Caki2 (cell line): ENCODE measurements at places on chromosomes 3 and 15.
A peak's percentile ranks its signal among the peaks of the same experiment; 100 is the strongest.

DNA sequence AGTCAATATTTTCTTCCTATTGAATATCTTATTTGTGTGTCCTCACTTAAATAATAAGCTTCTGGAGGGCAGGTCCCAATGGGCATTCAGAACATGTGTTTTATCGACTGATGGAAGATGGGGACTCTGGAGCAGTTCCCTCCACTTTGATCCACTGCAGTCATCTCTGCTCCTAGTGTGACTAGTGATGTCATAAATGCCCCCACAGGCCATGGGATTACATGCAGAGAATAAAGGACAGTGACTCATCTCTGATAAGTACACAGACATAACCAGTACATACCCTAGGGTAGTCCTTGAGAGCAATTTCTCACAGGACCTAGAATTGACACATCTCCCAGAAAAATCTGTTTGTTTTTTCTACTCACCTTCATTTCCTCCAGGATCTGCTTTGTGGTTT is 49.4 kb upstream of the FMN1 start:
- peak; percentile 69 for DNase-seq

DNA sequence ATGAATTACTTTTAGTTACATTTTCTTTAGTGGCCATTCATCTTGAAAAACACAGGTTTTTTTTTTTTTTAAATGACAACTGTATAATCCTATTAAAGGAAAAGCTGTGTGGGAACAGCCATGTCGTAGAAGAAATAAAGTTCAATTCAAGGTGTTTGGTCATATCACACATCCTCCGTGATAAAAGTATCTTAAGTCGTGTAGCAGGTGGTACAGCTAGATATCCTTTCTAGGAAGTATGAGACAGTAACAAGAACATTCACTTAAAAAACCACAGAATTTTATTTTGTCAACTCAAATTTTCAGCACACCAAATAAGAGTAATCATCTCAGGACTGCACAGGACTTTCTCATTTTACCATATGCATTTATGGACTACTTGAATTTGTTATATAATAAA is 16.1 kb downstream of the ZDHHC23 start:
- DNase-seq, result no peak

DNA sequence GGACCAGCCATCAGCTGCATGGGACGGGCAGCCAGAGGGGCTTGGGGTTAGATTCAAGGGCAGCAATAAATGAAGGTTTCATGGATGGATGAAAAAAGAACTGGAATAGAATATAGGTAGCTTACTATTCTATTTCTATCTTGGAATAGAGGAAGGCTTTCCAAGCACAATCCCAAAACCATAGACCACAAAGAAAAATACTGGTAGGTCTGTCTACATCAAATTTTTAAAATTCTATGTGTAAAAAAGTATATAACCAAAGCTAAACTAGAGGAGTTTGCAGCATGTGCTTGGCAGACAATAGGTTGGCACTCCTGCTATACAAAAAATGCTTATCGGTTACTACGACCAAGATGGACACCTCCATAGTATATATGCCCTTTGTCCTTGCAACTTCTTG is 7.2 kb upstream of the FBLN2 start:
- no peak for DNase-seq

- no peak for DNase-seq
Measured at GRCh38 chr15:91915576-91915975, 62.1 kb downstream of the SLCO3A1 start.

DNA sequence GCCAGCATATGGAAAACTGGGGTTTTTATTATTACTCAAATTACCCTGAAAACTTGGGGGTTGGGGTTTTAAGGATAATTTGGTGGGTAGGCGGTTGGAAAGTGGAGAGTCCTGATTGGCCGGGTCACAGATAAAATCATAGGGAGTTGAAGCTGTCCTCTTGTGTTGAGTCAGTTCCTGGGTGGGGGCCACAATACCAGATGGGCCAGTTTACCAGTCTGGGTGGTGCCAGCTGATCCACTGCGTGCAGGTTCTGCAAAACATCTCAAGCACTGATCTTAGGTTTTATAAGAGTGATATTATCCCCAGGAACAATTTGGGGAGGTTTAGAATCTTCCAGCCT is 4.9 kb upstream of the ZNF662 start:
- DNase-seq, result no peak

- DNase-seq, result peak; percentile 86
Measured at GRCh38 chr15:67105065-67105951, 39.9 kb downstream of the SMAD3 start.

DNA sequence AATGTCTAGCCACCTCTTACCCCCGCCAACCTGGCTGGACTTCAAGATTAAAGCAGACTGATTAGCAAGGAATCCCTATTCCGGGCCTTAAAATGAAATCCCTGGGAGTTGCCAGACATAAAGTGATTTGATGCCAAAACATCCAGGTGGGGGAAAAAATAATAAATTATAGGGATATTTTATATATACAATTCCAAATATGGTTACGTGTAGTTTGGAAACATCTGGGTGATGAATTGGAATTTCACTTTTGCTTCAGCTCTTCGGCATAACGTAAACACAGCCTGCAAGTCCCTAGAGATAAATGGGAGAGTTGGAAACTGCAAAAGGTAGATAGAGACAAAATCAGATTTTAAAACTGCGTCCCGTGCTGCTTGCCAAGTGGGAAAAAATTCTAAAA is 545.5 kb upstream of the MDFIC2 start:
- DNase-seq, result no peak

DNA sequence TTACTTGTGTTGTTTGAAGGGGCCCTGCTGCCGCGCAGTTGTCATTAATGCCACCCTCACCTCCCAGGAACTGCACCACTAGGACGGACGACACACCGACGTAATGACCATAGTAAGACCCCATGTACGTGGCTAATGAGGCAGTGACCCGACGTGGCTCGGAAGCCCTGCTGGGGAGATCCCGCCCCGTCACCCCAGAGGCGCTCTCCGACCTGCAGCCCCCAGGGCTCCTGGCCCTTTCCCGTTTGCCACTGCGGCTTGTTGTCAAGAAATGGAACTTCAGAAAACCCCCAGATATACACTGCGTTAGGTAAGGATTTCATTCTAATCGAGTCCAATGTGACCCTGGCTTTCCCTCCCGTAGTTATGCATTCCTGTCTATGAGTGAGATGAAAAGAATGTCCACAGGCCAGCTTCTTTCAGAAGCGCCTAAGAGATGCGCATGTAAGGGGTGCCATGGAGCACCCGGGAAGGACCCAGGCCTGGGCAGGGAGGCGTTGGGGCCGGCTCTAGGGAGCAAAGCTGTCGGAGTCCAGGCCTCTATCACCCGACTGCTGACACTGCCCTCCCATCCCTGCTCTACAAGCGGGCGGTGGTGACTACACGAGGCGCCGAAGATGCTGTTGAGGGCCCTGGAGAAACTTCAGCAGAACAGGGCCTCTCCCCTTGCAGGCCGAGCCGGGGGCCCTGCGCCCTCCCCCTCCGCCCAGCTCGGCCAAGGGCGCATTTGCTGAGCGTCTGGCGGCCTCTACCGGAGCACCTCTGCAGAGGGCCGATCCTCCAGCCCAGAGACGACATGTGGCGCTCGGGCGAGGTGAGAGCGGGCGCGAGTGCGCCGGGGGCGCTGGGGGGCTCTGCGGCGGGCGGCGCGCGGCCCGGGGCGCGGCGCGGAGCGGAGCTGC is at the start of gene GABRA5:
TSS of gene GABRA5 (plus strand) at position 765 of the 902 bp plus-strand sequence. CDS start 2,187 bp downstream, outside the sequence.
- peak; percentile 69 for DNase-seq

DNA sequence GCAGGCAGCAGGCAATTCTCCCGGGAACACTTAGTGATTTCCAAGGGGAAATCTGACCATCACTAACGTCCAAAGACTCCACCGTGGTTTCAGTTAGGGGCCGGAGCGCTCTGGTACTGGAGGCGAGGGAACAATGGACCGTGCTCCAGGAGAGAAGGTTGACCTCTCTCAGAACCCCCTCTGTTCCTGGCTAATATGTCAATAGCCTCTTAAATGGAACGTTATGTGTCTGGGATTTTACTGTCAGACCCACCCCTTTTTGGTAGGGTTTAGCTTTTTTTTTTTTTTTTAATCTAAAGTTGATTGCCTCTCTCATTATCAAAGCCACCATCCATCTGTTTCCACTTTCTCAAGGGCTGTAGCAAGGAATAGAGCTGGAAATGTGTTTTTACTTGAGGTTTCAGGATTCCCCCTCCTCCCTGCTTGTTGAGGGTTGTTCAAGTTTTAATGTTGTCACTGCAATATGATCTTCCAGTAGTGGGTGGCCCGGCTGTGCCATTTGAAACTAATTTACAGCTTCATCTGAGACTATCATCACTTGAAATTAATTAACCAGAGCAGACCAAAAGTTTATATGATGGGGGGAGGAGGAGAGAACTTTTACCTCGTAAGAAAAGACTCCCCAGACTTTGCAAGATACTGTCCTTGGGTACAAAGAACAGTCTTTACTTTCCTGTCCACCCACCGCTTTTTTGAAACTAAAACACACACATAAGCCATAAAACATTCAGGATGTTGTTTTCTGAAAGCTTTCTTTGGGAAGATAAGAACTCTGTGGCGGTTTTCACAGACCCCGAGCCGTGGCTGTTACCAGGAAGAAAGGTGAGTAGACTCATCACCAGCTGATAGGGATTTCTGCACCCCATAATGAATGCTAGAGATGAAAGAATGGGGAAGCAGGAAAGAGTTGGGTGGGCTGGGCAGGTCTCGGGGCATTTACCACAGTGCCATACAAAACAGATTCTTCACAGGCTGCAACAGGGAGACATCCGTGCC is 187.8 kb downstream of the UACA start:
- no peak for DNase-seq

GRCh38 chr3:56277236-56277635 is 191.0 kb downstream of the ERC2 start:
- no peak for DNase-seq

DNA sequence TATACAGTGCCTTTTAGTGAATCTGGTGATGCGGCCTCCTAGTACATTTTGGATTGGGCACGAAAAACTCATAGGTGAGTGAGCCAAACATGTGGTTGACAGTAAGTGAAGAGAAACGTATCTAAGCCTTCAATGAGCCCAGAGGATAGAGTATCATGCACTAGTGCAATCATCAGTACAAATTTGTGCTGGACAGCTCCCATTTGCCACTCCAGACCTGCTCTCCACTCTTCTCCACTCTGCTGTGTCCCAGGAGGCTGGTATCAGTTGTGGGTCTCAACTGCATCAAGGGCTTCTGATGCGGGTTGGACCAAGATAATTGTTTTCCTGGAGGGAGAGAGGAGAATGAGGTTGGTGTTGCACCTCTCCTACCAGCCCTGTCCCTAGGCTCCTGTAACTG is 9.1 kb upstream of the RASGRF1 start:
- no peak for DNase-seq

- no peak for DNase-seq
Measured at GRCh38 chr3:111862974-111863373, 3.9 kb downstream of the PHLDB2 start.

GRCh38 chr3:131250466-131250865 is 131.1 kb upstream of the NUDT16 start:
- peak; percentile 58 for DNase-seq

- DNase-seq, result no peak
Measured at GRCh38 chr15:94075349-94075748, 156.0 kb upstream of the MCTP2 start.

DNA sequence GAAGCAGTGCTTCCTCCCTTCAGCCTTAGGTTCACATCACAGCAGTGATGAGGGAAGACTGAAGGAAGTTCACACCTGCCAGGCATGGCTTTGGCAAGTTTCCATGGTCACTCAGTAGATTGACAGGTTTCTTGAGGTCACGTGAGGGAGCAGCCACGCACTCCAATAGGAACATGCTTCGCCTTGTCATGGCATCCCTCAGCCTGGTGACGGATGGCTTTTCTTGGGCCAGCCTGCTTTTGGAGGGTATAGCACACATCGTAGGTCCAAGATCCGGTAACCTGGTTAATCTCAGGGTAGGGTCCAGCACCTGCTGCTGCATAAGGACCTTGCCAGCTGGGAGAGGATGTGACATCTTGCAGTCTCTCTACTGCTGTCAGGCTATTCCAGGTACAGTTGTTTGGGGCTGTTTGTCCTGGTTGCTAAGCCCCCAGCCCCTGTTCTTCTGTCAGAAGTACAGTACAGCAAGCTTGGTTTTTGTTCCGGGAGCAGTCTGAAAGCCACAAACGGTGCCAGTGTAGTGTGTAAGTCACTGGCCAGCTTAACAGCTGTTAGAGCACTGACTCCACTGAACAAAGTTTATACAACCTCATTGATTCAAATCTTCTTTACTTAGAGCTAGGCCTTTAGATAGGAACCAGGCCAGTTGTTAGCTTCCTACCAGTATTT is 42.3 kb downstream of the PSMD6 start:
- DNase-seq, result no peak

- DNase-seq, result no peak
Measured at GRCh38 chr3:48459773-48460516, 13.4 kb downstream of the ATRIP start.

DNA sequence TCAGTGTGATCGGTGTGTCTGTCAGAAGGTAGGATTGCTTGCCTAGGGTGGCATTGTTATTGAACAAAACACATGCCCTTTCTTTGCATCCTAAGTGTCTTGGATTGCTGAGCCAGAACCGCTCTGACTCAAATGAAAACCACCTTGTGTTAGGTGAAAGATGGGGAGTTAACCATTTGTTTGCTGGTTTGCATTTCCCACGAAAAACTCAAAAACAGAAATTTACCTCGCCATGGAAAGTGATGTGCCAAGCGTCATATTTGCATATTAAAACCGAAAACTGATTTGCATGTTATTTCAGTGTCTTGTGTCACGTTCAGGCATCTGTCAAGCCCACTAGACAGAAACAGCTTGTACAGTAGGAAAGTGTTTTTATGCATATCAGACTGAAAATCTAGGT is 474.6 kb upstream of the TPRG1 start:
- DNase-seq, result no peak

GRCh38 chr15:31347981-31348803 is 21.6 kb downstream of the KLF13 start:
- no peak for DNase-seq

DNA sequence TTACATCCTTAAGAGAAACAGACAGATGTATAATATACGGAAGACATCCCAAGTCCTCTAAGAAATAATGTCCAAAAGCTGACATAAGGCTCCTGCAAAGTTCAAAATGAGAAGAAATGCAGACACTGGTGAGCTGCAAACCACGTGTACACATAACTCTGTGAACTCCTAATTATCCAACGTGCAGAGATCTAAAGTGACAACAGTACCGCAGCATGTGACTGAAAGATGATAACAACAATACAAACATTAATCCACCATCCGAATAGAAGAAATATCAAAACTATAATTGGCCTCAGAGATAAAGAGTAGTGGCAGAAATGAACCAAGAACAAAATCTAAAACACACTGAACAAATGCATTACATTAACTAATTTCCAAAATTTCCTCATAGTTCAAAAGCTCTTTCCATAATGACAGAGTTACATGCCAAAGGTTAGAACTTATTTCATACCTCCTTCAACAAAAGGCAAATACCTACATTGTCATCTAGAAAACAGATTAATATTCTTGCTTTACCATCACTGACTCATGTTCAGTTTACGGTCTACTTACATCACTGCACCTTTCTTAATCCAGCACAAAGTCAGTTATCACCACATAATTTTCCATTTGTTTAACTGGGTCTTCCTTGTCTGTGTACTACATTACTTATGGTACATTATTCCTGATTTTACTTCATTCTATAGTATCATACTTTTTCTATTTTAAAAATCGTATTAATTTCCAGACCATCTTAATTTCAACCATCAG is 2.2 kb downstream of the PDCD10 start:
- no peak for DNase-seq

- no peak for DNase-seq
Measured at GRCh38 chr15:99504071-99504822, 61.5 kb upstream of the MEF2A start.

- no peak for DNase-seq
Measured at GRCh38 chr15:94445566-94446160, 214.3 kb downstream of the MCTP2 start.

GRCh38 chr15:75916978-75917377 is 13.3 kb downstream of the FBXO22 start:
- no peak for DNase-seq

- no peak for DNase-seq
Measured at GRCh38 chr15:69972436-69972835, 125.3 kb downstream of the TLE3 start.
